ENCODE measurements at places on chromosomes 12 and 14.
A peak's percentile ranks its signal among the peaks of the same experiment; 100 is the strongest.

- no peak for DNase-seq
Observed at GRCh38 chr12:31217356-31218130, 108.4 kb downstream of the SINHCAF start.

GRCh38 chr12:105454688-105455087 is 124.2 kb downstream of the C12orf75 start:
- DNase-seq = no peak

DNA sequence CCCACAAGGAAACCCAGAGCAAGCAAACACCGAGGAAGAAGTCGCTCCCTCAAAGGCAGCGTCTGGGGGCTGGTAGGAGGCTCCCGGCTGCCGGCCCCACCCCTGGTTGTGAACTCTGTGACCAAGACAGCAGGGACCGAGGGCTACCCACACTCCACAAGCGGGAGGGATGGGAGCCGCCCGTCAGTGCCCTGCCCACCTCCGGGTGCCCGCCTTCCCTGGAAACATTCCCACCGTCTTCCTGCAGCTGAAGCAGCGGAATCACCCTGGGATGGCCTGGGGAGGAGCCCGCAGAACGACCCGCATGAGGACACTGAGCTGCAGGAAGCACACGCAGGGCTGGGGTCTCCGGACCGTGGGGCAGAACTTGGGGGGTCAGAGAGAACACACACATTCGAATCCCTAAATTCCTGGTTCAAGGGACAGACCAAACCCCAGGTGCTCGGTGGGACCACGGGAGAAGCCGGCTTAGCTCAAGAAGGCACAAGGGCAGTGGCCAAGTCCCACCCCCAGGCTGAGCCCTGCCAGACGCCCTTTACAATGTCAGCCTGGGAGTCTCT is 33.5 kb upstream of the C14orf180 start:
- no peak for DNase-seq

DNA sequence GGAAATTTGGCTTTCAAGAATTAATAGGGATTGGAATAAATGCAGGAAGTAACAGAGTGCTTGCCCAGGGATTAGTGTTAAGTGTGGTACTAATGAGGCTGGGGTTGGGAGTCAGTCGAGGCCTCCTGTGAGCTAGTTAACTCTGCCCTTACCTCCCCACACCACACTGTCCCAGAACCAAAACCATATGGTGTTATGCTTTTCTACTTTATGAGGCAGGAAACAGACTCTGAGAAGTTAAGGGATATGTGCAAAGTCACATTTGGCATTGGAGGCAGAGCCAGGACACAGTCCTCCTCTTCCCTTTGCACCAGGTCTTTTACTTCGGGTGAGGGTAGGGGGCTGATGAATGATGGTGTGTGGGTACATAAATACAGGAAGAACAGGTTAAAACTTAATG is 41.9 kb downstream of the PELI2 start:
- no peak for DNase-seq

DNA sequence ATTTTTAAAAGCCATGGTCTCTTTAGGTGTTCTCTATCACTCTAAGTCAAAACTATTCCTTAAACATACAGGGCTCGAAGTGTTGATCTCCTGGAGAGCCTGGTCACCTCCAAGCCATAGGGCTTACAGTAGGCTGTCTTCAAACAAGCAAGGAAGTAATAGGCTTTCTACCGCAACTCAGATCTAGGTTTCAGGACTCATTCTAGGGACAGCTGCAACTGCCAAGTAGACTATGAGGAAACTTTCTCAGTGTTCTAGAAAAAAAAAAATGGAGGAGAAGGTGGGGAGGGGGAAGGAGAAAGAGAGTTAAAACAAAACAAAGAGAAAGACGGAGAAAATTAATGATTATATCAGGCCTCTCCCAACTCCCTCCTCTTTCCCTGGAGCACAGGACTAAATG is 106.9 kb upstream of the ETV6 start:
- DNase-seq = no peak

DNA sequence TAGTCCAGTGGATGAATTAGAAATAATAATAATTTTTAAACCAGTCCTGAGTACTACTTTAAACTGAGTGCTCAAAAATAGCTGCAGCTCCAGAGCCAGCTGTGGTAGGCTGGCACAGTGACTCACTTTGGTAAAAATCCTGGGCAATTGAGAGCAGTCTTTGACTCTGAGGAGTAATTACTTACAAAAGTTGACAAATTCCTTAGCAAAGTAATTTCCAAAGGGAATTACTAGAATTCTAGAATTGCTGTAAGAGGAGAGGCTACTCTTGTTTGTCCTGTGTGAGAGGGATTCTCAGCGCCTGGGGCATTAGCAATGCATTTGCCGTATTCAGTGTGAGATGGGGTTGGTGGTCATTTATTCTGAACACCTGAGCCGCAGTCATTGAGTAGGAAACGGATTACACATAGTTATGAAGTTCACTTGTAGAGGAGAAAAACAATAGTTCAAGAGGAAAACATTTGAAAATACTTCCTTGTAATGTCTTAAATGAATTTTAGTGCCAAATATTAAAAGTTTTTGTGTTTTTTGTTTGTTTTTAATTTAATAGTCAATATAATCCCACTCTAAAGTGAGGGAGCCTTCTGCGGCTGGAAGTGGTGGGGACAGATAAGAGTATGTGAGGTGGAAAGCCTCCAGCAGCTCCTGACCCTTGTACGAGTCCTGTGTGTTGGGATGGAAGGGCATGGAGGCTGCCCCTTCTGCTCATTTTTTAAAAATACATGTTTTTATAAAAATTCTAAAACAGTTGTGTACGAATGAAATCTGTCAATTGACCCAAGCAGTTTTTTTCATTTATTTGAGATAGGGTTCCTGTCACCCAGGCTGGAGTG is 41.9 kb downstream of the EID3 start:
- DNase-seq = no peak

DNA sequence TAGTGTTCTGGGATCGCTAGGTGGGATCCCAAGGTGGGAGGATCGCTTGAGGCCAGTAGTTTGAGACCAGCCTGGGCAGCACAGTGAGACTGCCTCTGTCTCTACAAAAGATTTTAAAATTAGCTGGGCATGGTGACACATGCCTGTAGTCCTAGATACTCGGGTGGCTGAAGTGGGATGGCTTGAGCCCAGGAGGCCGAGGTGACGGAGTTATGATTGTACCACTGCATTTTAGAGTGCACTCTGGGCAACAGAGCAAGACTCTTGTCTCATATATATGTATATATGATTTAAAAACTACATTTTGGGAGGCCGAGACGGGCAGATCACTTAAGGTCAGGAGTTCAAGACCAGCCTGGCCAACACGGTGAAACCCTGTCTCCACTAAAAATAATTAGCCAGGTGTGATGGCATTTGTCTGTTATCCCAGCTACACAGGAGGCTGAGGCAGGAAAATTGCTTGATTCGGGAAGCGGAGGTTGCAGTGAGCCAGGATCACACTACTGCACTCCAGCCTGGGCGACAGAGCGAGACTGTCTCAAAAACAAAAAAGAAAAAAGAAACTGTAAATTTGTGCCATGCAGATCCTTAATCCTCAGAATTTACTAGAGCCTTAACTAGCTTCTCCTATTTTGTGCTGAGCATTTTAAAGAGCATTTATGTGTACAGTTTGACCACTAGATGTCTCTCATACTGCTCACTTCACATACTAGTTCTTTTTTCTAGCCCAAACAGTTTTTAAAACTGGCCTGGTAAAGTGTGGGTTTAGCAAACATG is 114.8 kb downstream of the MON2 start:
- DNase-seq = no peak

DNA sequence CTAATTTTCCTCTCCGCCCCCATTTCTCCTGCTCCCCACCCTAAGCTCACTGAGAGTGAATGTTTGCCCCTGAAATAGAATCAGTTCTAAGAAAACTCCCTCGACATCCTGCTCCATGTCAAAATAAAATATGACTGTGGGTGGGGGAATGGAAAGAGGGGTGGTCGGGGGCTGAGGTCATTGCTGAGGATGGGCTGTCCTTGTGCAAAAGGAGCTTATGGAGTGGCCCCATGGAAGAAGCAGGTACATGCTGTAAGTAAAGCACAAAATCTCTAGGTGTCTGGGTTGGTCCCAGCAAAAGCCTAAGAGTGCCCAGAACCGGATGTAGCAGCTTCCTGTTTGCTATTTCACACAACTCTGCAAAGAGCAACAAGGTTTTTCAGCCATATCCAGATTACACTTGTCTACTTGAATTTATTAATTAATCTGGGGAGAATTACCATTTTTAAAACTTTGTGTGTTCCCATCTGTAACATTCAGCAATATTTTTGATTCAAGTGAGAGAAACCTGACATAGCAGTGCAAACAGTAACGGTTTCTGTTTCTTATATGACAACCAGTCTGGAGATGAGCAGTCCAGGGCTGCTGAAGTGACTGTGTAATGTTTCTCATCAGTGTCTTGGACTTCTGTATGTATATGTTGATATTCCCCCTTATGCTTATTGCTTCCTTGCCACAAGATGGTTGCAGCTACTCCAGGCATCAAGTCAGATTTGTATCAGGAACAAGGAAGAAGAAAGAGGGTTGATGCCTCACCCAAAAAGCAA is 40.4 kb upstream of the GZMB start:
- DNase-seq = peak; percentile 74

DNA sequence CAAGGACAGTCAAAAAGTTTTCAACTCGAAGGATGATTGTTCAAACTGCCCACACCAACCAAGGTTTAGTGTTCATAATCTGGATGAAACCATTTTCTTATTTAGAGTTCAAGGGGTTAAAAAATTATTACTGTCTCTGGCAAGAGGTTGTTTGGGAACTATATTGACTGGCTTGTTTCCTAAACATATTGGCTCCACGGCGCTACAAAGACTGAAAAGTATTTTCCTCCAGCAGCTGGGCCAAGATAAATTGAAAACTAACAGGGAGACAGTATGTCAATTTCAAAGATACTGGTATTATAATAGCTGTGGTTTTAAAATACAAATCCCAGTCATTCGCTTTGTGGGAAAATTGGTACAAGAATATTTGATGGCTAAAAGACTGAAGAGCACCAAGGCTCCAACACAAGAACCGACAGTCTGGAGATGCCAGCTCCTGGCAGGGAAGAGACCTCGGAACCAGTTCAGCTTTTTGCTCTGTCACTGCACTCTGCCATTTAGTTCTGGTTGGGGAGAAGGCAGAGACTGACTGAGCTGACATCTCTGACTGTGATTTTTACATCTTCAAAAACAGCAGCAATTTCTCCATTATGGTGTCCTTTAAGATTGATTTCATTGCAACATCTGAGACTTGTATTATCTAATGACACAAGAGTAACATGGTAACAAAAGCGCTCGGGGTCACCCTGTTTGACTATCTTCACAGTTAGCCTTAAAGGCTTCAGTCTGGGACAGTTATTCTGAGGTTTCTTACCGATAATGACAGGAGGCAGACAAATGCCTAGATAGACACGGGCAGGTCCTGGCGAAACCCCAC is 62.0 kb downstream of the ST8SIA1 start:
- no peak for DNase-seq

Measured in activated T-cell treated with anti-CD3 and anti-CD28 coated beads, Interleukin-2, amount 50 U/mL, for 48 hours (primary cell).